ENCODE measurements at places on chromosomes 11 and 22.

- peak; percentile 36 for DNase-seq
Measured at GRCh38 chr11:123640677-123641494, 13.5 kb downstream of the SCN3B start.

DNA sequence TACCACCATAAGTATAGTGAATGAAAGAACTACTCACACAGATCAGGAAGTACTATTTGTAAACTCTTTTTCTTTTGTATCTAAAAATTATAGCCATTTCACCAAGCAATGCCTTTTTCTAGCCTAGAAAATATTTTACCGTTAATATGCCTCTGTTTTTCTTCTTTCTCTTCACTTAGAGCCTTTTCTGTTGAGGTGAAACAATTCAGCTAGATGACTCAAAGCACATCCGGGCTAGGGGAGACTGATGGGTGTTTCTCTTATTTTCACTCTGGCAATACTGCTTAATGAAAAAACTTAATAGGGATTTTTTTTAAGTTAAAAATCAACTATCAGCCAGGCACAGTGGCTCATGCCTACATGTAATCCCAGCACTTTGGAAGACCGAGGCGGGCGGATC is 93.3 kb downstream of the SGSM3 start:
- peak; percentile 32 for DNase-seq

- DNase-seq = no peak
Measured at GRCh38 chr11:111370902-111371578, 8.0 kb downstream of the POU2AF1 start.

GRCh38 chr11:18594999-18595749 is 4.4 kb upstream of the MISFA start:
- no peak for DNase-seq

- DNase-seq = no peak
Measured at GRCh38 chr11:67581469-67581868, 2.1 kb upstream of the GSTP1 start.

GRCh38 chr11:76782531-76783293 is 444 bp upstream of the TSKU start:
- peak; percentile 87 for DNase-seq

DNA sequence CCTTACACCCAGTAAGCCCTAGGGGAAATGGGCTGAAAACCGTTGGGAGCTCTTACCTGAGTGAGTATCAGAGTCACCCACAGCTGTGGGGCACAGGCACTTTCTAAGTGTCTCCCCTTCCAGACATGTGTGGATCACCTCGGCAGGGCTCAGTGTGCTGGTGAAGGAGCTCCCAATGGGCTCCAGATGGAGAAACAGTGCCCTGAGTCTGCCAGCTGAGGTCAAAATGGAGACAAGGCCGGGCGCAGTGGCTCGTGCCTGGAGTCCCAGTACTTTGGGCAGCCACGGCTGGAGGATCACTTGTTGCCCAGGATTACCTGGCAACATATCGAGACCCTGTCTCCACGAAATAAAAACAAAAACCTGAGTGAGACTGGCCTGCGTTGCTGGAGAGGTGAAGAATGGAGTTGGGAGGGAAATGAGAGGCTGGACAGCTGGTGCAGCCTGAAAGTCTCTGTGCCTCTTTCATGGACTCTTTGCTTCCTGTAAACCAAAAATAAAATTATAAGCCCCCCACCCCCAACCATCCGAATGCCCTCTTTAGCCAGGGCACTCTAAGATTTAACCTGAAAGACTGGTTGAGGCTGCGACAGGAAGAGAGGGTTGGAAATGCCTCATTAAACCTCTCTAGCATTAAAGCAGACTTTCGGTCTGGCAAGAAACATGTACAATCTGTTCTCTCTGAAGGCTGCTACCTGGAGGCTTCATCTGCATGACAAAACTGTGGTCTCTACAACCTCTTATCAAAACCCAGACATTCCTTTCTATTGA is 111.8 kb downstream of the SNX19 start:
- DNase-seq = no peak

DNA sequence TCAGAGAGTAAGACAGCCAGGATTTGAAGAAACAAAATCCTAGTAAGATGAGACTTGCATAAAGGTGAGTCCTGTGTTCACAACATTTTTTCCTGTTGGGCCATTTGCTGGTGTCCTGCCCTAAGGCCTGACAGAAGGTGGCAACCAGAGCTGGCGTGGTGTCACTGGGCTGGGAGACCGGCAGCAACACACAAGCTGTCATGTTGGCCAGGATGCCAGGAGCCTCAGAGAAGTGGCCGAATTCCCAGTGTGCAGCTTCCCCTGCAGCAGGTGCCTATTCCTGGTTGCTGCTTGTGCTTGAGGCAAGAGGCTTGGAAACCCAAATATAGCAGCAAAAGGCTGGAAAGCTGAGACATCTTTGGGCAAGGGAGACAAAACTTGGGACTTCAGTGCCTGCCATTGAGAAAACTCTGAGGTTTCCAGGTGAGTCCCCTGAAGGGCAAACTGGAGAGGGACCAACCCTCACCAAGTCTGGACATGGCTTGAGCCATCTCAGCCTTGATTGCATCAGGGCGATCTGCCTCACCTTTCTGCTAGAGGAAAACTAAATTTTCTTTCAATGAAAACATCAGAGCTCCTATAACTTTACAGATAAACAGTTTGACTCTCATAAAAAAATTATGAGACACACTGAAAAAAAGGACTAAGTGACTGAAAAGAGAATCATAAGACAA is 25.9 kb downstream of the ALG12 start:
- no peak for DNase-seq

GRCh38 chr11:70095541-70096252 is 17.6 kb downstream of the ANO1 start:
- no peak for DNase-seq

DNA sequence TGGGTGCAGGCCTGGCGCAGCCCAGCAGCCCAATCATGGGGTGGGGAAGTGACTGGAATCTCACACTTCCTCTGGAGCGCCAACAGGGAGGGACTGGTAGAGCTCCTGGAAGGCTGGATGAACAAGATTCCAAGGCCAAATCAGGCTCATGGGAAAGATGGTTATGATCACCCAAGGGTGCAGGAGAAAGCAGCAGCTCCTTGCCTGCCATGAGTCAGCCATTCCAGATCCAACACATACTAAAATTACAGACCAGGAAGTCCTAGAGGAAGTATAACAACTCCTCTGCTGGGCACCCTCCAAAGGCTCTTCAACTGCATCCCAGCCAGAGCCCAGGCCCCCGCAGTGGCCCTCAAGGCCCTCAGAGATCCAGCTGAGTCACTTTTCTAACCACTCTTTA is 427.3 kb downstream of the TENM4 start:
- no peak for DNase-seq

- DNase-seq = no peak
Measured at GRCh38 chr11:30045921-30046577, 29.2 kb upstream of the KCNA4 start.

DNA sequence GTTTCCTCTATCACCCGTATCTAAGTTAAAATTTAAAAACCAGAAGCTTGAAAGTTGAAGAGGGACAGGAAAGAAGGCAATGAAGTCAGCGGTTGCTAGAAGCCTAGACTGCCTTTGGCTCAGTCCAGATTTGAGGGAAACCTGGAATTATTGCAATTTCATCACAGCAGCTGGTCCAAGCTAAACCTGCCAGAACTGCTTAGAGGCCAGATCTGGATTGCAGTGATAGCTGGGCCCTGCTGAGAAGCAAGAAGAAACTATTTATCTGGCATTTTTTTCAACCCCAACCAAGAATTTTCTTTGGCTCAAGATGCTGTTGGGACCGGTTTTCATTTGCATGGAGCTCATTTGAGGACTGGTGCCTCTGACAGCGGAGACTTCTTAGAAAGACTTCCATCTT is 121.5 kb upstream of the TEAD1 start:
- no peak for DNase-seq

DNA sequence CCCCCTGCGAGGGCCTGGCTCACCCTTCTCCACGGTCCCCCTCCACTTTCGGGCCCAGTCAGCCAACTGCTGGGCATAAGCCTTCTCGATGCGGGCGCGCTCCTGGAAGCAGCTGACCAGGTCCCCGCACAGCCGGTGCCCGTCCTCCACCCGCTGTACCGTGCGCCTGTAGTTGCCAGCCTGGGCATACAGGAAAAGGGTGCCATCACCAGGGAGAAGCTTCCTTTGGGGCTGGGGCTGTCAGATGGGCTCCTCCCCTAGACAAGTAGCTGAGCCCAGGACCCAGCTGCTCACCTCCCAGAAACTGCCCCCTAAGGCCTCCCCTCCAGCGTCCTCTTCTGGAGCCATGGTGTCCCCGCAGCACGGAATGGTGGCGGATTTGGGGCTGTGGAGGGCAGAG is 3.9 kb downstream of the PACSIN3 start:
- DNase-seq = no peak

DNA sequence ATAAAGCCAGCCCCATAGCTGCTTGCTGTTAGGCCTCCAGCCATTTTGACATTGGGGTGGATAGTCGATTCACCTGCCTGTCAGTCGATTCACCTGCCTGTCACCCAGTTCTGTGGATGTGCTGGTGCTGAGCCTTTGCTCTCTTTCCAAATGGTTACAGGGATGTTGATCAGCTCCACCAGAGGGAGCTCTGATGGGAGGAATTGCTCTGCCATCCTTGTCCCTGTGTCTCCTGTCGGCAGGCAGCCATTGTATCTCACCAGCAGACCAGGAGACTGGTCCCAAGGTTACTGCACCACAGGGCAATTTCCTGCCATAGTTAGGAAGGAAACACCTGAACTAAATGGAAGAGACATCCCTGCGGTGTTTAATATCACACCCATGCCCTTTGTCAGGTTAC is 6.1 kb downstream of the MPEG1 start:
- peak; percentile 17 for DNase-seq

DNA sequence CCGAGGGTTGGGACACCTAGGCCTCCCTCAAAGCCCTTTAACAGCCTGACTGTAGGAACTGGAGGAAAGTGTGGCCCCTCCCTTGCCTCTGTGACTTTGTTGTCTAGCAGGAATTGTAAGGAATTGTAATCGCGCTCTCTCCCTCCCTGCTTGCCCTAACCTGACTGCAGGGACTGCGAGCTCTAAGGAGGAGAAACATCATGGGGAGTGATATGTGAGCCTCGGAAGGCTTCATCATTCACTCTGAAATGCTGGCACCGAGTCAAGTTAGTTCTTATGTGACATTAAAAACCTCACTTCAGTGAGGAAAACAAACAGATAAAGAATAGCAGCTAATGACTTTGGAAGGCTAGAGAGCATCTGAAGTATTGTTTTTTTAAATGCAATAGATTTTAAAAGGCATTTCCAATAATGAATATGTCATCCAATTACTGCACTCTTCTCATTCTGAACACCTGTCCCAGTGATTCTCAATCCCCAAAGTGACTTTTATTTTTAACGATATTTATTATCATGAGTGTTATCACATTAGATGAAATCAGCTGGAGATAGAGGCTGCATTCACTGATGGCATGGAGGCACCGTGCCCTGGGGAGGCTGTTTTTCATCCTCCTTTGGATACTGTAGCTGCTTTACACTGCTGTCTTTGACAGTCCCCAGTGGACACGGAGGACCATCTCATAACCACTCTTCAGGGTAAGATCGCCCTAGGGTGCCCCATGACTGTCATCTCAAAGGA is 58.5 kb upstream of the NTM start:
- DNase-seq = no peak

DNA sequence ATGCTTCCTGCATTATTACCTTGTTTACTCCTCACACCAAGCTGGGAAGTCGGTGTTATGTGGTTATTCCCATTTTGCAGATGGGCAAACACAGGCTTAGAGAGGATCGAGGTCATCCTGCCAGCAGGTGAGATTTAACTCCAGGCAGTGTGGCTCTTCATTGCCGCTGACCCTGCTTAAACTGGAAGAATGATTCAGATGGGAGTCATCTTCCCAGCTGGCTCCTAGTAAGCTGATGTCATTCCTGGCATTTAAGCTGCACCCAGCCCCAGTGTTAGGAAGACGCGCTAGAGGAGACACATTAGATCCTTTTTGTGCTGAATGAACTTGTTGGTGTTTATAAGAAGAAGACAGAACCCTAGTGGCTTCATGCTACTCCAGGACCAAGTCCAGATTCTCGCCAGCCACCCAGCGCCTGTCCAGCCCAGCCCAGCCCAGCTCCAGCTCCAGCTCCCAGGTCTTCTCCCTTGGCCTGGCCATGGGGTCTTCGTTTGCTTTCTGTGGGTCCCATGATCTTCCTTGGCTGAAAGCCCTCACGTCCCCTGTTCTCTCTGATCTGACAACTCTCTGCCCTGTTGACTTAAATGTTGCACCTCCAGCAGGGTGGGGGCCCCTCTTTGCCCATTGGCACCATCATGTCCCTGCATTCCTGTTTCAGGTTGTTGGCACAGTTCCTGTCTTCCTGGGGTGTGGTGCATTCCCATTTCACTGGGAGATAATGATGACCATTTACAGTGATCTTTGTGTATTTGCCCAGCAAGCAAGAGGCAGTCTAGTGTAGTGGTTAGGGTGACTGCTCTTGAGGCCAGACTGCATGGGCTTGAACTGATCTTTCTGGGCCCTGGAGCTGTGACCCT is 13.6 kb downstream of the PARVB start:
- DNase-seq = no peak

- DNase-seq = no peak
Measured at GRCh38 chr11:110028921-110029320, 64.3 kb upstream of the ZC3H12C start.

GRCh38 chr11:1546536-1547466 is 25.3 kb downstream of the DUSP8 start:
- DNase-seq = no peak

DNA sequence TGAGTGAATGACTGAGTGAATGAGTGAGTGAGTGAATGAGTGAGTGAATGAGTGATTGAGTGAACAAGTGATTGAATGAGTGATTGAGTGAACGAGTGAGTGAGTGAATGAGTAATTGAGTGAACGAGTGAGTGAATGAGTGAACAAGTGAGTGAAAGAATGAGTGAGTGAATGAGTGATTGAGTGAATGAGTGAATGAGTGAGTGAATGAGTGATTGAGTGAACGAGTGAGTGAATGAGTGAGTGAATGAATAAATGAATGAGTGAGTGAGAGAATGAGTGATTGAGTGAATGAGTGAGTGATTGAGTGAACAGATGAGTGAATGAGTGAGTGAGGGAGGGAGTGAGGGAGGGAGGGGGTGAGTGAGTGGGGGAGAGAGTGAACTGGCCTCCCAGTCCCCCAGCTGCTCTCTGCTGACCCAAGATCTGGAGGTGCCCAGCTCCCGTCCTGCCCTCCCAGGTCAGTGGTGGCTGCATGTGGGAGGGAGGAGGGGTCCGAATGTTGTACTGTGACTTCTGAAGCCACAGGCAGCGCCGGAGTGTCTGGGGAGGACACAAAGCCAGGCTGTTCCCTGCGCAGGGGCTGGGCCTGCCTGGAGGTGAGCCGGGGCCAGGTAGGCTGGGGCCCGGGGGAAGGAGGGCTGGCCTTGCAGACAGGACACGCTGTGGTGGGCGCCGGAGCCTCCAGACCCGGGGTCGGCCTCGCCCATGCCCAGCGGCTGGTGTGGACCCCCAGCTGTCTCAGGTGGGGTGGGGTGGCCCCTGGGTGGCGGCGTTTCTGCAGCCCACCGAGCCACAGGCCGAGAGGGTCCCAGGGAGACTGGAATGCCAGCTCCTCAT is 17.8 kb upstream of the PIM3 start:
- DNase-seq = no peak

DNA sequence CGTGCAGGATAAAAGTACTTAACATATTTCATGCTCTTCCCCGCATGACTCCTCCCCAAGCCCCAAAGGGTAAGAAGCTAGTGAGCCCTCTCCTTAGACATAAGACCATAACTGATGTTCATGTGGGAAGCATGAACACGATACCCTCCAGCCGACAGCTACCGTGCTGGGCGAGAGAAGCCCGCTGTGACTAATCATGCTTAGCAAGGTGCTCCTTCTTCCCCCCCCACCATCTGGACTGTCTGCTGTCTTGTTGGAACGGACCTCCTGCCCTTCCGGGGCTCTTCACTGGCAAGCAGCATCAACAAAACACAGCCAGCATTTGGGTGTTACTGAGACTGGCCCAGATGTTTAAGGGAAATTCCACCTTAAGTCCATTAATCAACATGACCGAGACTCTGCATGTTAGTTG is 200.6 kb downstream of the DBX1 start:
- no peak for DNase-seq

All from Jurkat, Clone E6-1 (cell line).